ENCODE measurements at places on chromosomes 2 and 18.

DNA sequence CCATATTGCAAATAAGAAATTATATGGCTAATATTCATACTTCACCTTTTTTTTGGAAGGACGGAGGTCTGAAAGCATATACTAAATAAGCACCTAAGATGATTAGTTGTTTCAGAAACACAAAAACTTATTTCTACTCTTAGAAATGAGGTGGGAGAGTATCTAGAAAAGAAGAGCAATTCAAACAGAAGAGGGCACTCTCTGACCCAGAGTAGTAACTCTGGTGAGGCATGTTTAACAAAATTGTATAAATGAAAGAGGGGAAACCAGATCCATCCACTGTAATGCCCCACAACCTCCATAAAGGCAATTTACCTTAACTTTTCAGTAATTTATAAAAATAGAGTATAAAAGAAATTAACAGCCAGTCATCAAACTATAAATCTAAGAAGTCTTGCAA lies 669.6 kb upstream of the VRK2 start:
- no peak for DNase-seq

DNA sequence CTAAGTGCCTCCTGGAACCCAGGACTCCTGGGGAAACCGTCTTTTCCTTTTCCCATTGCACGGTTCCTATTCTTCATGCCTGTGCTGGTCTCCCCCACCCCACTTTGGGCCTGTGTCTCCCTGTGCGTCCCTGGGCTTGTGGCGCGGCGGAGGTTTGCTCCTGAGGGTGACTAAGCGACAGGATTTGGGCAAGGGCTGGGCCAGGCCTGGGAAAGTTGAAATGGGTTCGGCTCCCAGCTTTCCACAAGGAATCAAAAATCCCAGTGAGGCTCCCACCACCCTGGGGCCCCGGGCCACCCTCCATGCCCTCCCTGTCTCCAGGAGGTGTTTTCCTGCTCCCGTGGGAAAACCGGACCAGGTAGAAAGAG lies 197.6 kb downstream of the NDUFA10 start:
- no peak for DNase-seq

DNA sequence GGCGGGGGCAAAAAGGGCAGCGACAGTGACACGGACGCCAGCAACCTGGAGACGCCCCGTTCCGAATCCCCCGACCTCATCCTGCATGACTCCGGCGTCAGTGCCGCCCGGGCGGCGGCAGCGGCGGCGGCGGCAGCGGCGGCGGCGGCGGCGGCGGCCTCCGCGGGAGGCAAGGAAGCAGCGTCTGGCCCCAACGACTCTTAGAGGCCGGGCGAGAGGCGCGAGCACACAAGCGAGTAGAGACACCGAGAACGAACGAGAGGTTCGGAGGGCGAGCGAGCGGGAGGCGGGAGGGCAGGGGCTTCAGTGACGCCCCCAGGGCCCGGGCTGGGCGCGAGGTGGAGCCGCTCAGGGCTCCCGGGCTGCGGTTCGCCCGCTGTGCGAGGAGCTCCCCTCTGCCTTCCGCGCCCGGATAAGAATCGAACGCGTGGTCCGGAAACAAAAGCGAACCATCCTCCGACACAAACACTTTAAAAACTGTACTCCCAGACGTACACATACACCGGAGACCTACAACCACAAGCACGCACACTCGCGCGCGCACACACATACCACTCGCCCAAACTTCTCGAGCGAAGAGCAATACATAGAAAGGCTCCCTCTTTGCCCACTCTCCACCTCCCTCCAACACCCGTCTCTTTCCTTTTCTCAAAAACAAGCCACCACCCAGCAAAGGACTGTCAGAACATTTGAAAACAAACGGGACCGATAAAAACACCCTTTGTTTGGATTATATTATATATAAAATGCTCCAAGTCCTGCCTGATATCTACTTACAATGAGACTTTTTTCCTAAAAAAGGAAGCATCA lies 2.8 kb downstream of the SP9 start:
- DNase-seq: peak; percentile 44

GRCh38 chr2:29035016-29035745 lies 39.1 kb downstream of the PCARE start:
- no peak for DNase-seq

- no peak for DNase-seq
Measured at GRCh38 chr2:65281627-65282351, 54.2 kb downstream of the ACTR2 start.

GRCh38 chr2:190679813-190680591 lies 31.1 kb downstream of the NAB1 start:
- peak; percentile 73 for DNase-seq

- DNase-seq: no peak
Measured at GRCh38 chr18:79642626-79643025, 37.0 kb upstream of the CTDP1 start.

DNA sequence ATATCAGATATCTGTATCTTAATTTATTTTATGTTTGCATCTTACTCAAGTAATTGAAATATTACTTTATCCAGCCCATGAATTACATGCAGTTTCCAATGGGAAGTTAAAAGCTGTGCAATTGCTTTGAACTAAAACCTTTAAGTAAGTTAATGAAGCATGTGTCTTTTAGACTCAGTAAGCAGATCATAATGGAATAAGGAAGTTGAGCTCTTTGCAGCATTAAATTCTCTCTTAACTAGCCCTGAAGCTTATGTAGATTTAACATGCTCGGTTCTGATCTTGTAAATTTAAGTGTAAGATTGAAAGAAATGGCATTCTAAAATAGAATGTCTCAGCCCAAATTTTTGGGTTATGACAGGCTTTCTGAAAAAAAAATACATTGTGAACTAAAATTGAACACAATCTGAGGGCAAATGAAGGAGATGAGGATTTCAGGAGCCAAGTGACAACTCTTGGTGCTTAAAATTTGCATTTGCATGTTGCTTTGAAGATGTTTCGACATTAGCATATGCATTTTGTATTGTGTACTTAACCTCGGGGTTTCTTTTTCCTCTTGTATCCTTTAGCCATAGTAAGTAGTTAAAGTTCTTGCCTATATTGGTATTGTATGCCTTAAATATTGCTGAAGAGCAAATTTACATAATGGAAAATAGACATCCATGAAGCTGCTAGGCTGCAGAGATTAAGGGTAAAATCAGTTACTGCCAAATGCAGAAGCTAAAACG lies 297.8 kb upstream of the KCNJ3 start:
- no peak for DNase-seq

Measured in CD4-positive, alpha-beta T cell treated with Interleukin-6 for 4 hours (primary cell).